ENCODE measurements at places on chromosomes 4 and X.

DNA sequence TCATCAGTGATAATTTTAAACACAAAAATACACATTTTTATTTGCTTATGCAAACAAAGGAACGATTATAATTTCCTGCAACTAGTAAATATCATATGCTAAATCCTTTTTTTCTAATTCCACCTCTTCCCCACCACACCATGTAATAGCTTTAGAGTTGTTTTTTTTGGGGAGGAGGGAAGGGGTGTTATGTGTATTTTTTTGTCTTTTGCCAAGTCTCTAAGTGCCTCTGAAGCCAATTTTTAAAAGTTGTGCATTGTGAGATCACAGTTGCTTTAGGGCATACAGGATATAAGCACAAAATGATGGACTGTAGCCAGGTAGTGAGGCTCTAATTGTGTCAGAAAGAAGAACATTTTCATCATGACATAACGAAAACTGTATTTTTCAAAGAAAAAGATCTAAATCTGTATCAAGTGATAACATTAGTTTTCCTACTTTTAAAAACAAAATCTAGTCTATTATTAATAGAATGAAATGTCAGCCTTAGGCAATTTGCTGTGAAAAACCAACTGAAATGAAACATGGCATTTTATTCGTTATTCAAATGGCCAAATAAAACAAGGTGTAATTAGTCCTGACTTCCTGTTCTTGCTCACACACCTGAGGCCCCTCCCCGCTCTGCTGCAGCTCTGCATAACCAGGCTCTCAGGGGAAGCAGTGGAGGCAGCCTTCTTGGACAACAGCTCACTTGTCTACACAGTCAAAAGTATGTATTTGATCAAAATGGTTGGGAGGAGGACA lies 157.4 kb downstream of the PALLD start:
- DNase-seq = peak; percentile 5

DNA sequence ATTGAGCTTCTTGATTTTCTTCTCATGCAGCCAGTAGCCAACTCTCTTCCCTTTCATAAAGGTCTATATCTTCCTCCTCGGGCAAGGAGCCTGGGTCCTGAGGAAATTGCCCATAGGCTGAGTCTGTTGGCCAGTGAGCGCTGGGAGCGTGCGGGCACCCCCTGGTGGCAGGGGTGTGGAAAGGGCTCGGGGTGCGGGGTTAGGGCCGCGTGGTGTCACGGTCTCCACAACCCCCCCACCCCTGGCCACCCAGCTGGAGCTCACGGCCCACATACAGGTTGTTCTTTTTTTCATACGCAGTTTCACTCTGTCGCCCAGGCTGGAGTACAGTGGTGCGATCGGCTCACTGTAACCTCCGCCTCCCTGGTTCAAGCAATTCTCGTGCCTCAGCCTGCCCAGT lies 13.1 kb downstream of the RBM10 start:
- DNase-seq = no peak

- DNase-seq = peak; percentile 12
Measured at GRCh38 chr4:54902271-54902670, 223.1 kb downstream of the KDR start.

DNA sequence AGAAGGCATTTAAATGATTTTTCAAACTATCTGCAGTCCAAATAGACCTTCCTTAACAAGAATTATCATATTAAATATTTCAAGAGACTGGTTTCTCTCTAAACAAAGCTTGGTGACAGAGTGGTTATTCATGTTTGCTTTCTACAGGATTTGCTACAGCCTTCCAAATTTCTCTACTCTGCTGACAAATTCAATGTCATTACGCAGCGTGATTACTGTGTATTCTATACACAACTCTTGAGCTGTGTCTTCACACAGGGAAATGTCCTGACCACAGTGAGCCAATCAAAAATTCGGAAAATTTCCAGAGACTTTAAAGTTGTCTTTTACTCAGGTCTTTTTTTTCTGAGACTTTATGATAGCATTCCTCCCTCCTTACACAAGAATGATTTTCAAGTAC lies 75.6 kb downstream of the EFHC2 start:
- DNase-seq = no peak

DNA sequence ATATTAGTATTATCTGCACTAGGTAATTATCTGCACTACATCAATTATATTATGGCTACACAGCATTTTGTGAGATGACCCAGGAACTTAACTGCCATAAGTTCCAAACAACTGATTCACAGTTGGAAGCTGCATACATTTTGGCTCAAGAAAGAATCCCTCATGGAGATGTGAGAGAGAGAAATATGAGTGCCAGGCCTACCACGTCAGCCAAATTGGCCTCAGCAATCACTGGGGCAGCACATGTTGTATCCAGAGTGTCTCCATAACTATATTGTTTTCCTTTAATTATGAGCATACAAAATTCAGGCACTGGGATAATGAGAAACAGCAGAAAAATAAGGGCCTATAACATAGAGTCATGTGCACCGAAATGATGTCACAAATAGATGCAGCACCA lies 174.2 kb upstream of the DMD start:
- no peak for DNase-seq

DNA sequence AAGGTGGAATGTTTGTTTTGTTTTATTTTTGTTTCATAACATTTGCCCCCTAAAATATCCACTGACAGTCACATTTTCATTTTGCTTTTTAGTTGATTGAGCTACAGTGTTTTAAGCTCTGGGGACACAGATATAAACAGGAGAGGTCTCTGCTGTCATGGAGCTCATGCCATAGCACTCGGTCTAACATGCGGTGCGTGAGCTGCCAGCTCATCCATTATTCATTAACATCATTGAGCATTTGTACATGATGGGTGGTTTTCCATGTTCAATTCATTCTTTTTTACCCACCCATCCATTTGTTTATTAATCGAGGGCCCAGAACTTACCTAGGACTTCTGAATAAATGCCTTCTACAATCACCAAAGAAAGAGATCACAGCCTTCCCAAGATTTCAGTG lies 150.1 kb upstream of the SFRP2 start:
- no peak for DNase-seq

- DNase-seq = no peak
Measured at GRCh38 chr4:182240161-182241130, 2.8 kb upstream of the TENM3 start.

GRCh38 chrX:64975491-64975890 lies 759 bp downstream of the ZC4H2 start:
- DNase-seq = peak; percentile 8

- peak; percentile 82 for DNase-seq
Measured at GRCh38 chr4:81808011-81808672, 336.4 kb upstream of the RASGEF1B start.

- DNase-seq = no peak
Measured at GRCh38 chr4:105059337-105059736, 87.3 kb upstream of the TET2 start.

GRCh38 chrX:20060961-20061748 lies 55.6 kb downstream of the MAP7D2 start:
- DNase-seq = no peak

DNA sequence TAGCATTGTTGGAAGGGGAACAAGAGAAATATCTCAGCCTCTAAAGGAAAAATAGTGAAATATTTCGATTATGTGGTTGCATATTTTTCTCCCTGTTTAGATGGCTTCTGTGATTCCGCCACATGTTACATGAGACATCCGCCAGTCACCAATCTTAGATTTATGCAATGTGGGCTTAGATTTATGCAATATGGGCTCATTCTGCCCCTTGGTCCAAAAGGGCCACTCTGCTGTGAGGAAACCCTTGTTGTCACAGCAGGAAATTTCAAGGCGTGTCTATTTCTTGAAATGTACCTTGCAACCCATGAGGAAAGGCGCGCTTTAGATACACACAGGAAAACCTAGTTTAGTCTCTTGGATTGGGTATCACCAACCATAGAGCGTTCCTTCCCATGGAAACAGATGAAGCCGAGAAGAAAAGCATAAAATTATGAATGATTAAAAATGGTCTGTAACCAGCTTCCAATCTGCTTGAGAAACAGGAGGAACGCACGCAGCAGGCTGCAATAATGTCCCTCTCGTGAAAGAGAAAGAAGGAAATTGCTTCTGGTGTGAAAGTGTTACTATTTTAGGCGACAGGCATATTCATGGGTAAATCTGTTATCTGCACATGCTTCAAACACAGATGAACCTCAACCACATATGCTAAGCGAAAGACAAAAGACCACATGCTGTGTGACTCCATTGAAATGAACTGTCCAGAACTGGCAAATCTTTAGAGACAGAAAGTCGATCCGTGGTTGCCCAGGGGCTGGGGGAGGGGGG lies 3.7 kb downstream of the RS1 start:
- DNase-seq = no peak

DNA sequence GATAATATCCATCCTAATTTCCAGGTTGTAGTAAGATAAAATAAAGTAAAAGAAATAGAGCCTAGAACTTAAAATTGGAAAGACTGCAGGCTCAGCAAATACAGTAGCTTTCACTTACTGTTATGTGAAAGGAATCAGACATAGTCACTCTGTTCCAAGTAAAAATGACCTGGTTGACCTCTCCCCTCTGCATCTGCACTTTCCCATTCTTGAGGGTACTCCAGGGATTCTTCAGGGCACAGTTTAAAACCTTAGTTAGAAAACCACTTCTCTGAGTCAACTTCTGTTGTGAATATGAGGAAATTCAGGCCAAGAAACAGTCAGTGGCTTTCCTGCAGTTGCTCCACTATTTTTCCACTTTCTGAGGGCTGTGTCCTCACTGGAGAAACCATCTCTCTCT lies 42.9 kb downstream of the FRAS1 start:
- DNase-seq = no peak

DNA sequence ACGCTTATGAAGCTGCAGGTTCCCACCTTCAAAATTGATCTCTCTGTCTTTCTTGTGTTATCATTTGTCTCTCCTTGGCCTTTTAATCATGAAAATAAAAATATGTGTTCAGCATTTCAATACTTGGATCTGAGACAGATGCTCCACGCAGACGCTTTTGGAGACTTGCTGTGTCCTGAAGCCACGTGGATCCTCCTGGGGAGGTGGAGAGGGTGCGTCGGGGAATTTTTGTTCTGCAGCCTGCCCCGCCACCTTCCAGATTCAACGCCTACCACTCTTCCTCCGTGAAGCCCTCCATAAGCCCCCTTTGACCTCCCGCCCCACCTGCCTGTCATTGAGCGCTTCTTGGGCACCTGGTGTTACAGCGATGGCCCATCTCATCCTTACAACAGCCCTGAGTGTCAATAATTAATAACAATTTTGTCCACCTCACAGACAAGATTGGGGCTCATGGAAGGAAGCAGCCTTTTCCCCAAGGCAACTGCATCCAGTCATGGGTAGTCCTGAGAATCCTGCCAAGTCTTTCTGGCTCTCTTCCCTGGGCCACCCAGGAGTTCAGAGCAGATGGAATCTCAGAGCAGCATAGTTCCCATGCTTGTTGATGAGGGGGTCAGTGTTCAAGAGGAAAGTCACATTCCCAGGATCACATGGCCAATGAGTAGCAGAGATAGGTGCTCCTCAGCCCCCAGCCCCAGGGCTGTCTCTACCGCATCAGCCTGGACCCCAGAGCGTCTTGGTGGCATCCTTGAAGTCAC lies 172.6 kb upstream of the PSAPL1 start:
- DNase-seq = no peak

DNA sequence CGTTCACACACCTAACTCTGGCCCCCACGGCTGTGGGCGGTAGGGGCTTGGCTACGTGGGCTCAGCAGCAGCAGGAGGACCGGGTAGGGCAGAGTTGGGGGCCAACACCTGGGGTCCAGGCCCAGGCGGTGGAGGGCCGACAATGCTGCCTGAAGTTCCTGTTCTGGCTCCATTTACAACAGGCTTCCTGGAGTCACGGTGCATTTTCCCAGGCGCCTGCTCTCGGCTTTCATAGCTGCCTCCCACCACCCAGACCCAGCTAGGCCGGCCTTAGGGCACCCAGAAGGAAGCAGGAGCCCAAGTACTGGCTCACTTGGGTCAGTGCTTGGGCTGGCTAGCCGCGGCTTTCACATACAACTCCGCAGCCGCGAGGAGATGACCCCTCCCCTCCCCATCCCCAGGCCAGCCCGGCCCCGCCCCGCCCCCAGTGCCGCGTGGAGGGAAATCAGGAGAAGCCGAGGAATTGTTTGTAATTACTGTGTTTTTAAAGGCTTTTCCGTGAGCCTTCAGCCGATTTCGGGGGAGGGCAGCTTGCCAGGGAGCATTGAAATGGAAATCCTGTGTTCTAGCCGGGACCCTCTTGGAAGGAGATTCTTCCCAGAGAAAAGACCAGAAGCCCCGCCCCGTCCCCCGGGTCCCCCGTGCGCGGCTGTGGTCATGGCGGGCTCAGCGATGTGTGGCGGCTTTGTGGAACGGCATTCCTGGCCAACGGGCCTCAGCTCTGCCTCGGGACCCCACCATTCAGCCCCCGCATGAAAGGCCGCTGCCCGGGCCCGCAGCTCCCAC lies 28.5 kb downstream of the PJA1 start:
- no peak for DNase-seq

DNA sequence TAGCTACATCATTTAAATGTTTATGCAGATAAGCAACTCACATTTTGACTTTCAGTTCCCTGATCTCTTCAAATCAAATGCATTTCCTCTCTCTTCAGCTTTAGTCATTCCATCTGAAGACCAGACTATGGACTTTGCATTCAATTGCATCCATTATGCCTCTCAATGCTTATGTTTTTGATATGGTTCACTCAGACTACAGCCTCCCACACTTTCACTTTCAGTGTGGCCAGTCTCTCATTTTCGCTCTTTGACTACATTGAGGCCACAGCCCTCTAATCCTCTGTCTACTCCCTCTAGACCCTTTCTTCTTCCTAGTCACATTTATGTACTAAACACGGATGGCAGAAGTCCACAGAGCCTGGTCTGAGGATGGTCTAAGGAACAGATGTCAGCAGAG lies 24.5 kb upstream of the VEGFC start:
- no peak for DNase-seq

GRCh38 chr4:100075486-100076270 lies 114.6 kb downstream of the DDIT4L start:
- DNase-seq = no peak

DNA sequence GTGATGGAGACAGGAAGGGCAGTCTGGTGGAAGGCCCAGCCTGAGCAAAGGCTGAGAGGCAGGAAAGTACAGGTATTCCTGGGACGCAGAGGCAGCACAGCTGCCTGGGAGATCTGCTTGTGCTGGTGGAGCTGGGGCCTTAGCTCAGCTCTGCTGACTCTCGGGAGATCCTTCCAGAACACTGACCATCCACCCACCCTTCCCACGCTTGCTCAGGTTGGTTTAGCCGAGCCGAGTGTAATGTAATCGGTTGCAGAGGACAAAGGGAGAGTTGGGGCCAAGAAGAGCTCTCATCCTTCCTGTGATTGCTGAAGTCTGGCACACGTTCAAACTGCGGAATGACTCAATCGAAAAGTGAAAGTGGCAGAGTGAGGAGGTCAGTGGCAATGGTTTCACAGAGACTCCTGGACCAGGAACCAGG lies 43.1 kb upstream of the GPR78 start:
- DNase-seq = no peak

- DNase-seq = no peak
Measured at GRCh38 chr4:90958256-90958895, 831.2 kb downstream of the CCSER1 start.

DNA sequence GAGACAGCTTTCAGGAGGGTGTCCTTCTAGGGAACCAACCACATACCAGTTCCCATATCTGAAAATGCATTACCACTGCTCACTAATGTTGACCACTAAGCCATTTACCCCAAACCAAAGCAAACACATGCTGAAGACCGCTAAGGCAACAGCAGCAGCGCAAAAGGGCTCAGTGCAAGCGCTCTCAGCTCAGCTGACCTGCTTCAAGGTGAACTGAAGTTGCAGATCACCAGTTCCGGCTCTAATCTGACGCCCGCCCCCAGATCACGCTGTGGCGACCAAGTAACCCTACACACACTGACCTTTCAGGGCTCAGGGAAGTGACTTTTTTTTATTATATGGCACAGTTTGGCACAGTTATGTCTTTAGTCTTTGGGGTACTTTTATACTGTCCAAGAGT lies 5.8 kb downstream of the MECP2 start:
- DNase-seq = no peak

GRCh38 chr4:48578132-48578968 lies 88.3 kb downstream of the ZAR1 start:
- DNase-seq = peak; percentile 42

All from NCI-H510A treated with DMSO at 0.1 percent for 48 hours (cell line).